GM23338 (cell line): ENCODE measurements at places on chromosomes 12 and 14. TPM values are rescaled to one million over a fixed set of nuclear protein-coding genes. Genes with fewer than 3 reads are reported as not detected.
A peak's percentile ranks its signal among the peaks of the same experiment; 100 is the strongest.

NOVA1 gene
- 8.1 and 10.9 TPM in 2 replicates for total RNA-seq

KCNH3 gene
- 0.12 and 0.52 TPM in 2 replicates for total RNA-seq

ARL6IP4 gene
- 68.7 and 85.5 TPM in 2 replicates for total RNA-seq

- no peaks in the 10 kb centered on the region for H3K36me3 ChIP-seq
- peak; percentile 68 for DNase-seq
- peaks cover 3% of the 10 kb centered on the region; the same call in 1 of the 2 replicates for H3K4me1 ChIP-seq
- H3K27me3 ChIP-seq: no peaks in the 10 kb centered on the region
- H3K27ac ChIP-seq: no peak overlapping the region
Measured at GRCh38 chr14:80404413-80404812, 193.1 kb upstream of the DIO2 start.

DNA sequence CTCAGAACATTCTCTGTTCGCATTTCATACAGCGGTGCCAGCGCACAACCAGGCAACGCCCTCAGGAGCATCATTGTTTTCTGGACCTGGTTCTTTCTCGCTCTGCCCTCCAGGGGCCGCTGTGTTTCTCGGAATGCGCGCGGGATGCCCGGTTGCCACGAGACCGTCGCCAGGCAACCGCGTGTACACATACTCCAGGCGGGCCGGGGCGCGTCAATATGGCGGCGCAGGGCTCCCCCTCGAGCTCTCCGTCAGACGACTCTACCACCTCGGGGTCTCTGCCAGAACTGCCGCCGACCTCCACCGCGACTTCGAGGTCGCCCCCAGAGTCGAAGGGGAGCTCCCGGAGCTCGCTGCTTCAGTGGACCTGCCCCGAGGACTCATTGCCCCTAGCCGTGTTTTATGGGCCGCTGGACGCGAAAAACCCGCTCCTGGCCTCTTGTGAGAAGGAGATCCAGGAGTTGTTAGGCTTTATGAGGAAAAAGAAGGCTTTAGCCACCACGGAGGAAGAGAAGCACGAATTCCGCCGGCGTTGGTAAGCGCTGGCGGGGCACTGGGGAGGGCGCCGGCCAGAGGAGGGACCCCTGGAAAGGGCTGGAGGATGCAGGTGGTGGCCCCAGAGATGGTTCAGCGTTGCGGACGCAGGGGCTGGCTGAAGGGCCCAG, at the start of gene CFAP54:
Gene CFAP54, plus strand, starts transcription at position 186 of the 665 bp plus-strand sequence. Its CDS starts 33 bp downstream, at position 219.
- no peaks in the 10 kb centered on the region for H3K36me3 ChIP-seq
- peak; percentile 98 for DNase-seq
- peaks cover 16% of the 10 kb centered on the region; the same call in 1 of the 2 replicates for H3K27me3 ChIP-seq

- H3K27ac ChIP-seq: no peak overlapping the region
- H3K36me3 ChIP-seq: no peaks in the 10 kb centered on the region; the same call in 1 of the 2 replicates
- H3K4me1 ChIP-seq: peaks cover 10% of the 10 kb centered on the region; the same call in 1 of the 2 replicates
- no peak overlapping the region for H3K4me3 ChIP-seq
Measured at GRCh38 chr14:98899441-98899840, 372.6 kb downstream of the BCL11B start.

DNA sequence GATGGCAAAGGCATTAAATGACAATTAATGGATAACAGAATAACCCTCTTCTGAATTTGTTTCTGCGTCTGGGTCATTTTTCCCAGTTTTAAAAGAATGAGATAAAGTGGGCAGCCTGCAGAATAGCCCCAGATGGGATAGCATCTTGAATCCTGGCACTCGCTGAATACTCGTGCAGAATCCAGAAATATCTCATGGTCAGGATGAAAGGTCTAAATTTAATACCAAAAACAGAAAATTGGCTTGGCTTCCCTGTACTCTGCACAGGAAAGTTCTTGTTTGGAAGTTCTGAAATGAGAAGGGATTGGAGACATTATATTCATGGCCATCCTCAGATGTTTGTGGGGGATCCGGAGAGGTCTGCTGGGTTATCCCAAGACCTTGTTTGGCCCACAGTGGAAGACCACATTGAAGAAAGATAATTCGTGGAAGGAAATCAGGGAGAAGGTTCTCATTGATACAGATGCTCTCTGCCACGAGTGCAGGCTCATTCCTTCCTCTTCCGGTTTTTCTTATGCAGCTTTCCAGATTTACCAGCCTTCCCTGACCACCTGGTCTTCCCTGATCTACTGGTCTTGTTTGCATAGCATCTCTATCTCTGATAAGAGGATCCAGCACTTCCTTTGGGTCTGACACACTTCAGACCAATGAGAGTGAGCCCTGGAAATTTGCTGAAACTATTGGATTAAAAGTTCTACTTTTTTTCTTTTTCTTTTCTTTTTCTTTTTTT, 6.0 kb upstream of the IFT81 start:
- DNase-seq: no peak
- no peaks in the 10 kb centered on the region for H3K36me3 ChIP-seq
- peaks cover 2% of the 10 kb centered on the region; the same call in 1 of the 2 replicates for H3K27me3 ChIP-seq
- H3K27ac ChIP-seq: no peak overlapping the region
- H3K4me3 ChIP-seq: no peak overlapping the region

GRCh38 chr14:102362084-102362483, 606 bp downstream of the CINP start:
- peaks cover 8% of the 10 kb centered on the region; the same call in 1 of the 2 replicates for H3K36me3 ChIP-seq
- H3K27me3 ChIP-seq: no peaks in the 10 kb centered on the region
- peak overlapping the region; percentile 99 for H3K4me3 ChIP-seq
- peaks cover 18% of the 10 kb centered on the region for H3K4me1 ChIP-seq

- peak; percentile 69 for DNase-seq
- H3K36me3 ChIP-seq: no peaks in the 10 kb centered on the region
Measured at GRCh38 chr12:18805516-18806248, 67.8 kb downstream of the CAPZA3 start.

GRCh38 chr14:76955575-76956315, 72.8 kb downstream of the IRF2BPL start:
- H3K36me3 ChIP-seq: no peaks in the 10 kb centered on the region
- H3K4me1 ChIP-seq: peaks cover 55% of the 10 kb centered on the region
- peak; percentile 55 for DNase-seq
- H3K4me3 ChIP-seq: peak overlapping the region; percentile 42
- peak overlapping the region; percentile 98 for H3K27ac ChIP-seq
- no peaks in the 10 kb centered on the region for H3K27me3 ChIP-seq

DNA sequence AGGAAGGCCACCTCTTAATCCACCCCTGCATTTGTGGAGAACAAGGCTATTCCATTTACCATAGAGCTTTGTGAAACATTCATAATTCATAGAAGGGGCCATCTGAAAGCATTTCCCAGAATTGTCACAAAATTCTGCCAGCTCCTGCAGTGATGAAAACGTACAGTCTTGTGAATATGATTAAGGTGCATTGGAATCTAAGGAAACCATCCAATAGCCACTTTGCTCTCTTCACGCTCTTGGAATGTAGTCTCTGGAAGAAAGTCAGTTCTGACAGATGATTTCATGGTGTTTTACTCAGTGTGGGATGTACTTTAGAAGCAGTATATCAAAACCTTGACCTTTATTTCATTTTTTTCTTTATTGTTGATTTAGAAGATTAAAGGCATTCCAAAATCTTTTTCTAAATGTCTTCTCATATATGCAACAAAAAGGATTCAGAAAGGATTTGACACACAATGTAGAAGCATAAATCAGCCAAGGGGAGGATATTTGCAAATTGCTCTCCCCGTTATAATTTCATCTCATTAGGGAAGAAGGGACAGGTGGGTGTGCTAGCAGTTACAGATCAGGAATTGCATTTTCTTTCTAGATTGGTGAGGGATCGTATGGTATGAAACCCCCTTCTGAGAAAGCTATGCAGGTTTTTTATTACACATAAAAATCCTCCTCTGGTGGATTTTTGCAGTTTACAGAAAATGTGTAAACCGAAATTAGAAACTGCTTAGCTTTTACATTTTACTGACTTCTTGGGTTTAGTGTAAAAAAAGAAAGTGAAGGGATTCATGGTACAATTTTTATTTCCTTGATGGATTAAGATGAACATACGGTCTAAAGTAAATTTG, 390.2 kb downstream of the LRIG3 start:
- no peak for DNase-seq
- H3K4me1 ChIP-seq: no peaks in the 10 kb centered on the region
- H3K27me3 ChIP-seq: no peaks in the 10 kb centered on the region
- no peaks in the 10 kb centered on the region for H3K36me3 ChIP-seq
- no peak overlapping the region for H3K27ac ChIP-seq
- H3K4me3 ChIP-seq: no peak overlapping the region

DNA sequence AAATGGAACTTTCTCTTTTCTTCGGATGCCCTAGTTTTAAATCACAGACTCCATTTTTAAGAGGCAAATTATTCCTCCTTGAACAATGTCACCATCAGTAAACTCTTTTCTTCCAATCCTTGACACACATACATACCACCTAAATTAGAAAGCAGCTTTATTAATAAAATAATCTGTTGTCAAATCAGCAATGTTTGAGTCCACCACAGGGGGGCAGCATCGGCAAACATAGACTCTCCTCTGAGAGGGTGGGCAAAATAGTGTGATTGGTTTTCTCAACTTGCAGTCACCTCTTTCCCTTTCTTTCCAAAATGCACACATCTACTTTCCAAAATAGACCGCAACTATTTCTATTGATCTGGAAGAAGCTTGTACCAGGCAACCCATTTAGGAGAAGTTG, 438.4 kb upstream of the OR4E1 start:
- DNase-seq: peak; percentile 63
- H3K4me1 ChIP-seq: no peaks in the 10 kb centered on the region
- H3K27me3 ChIP-seq: no peaks in the 10 kb centered on the region

GRCh38 chr12:66055837-66056319, 74.7 kb downstream of the LLPH start:
- H3K4me3 ChIP-seq: no peak overlapping the region
- H3K27me3 ChIP-seq: no peaks in the 10 kb centered on the region
- no peaks in the 10 kb centered on the region for H3K36me3 ChIP-seq
- no peak for DNase-seq

GRCh38 chr12:25382311-25383106, 131.8 kb upstream of the KRAS start:
- no peak overlapping the region for H3K4me3 ChIP-seq
- no peak for DNase-seq
- peaks cover 22% of the 10 kb centered on the region for H3K27me3 ChIP-seq
- no peaks in the 10 kb centered on the region for H3K36me3 ChIP-seq
